Vein endothelial cell (primary cell): ENCODE measurements at places on chromosomes 3 and 15. TPM values are rescaled to one million over a fixed set of nuclear protein-coding genes. Genes with fewer than 3 reads are reported as not detected.

The AGTR1 gene
- total RNA-seq = 0.10 TPM in 1 of 2 replicates, not detected in the other

The IMPG2 gene
- total RNA-seq = 0.67 and 0.98 TPM in 2 replicates

The GOLGA8J gene
- total RNA-seq = not detected in 2 replicates

The IL20RB gene
- total RNA-seq = 0.33 and 1.3 TPM in 2 replicates

The ARRDC4 gene
- 1.3 and 3.6 TPM in 2 replicates for total RNA-seq

The COMMD2 gene
- 26.5 and 41.4 TPM in 2 replicates for total RNA-seq

The SLC9A9 gene
- total RNA-seq = 0.98 and 1.4 TPM in 2 replicates

The IL17RD gene
- 0.96 and 0.98 TPM in 2 replicates for total RNA-seq

The TMEM40 gene
- not detected in 2 replicates for total RNA-seq

The SNTN gene
- total RNA-seq = not detected in 2 replicates

The SV2B gene
- total RNA-seq = 2.3 and 2.9 TPM in 2 replicates

The ACKR2 gene
- total RNA-seq = not detected in 2 replicates

The GPR149 gene
- total RNA-seq = not detected in 2 replicates

The RGMA gene
- total RNA-seq = 0.10 TPM in 1 of 2 replicates, not detected in the other

The ZNF639 gene
- 46.1 and 51.9 TPM in 2 replicates for total RNA-seq

The GOLGA6L10 gene
- total RNA-seq = 0.29 and 0.65 TPM in 2 replicates

The SMAD3 gene
- total RNA-seq = 54.5 and 61.4 TPM in 2 replicates

The C3orf49 gene
- not detected in 2 replicates for total RNA-seq

The ACTRT3 gene
- total RNA-seq = 4.9 TPM in 2 replicates

The NOX5 gene
- total RNA-seq = 0.33 TPM in 1 of 2 replicates, not detected in the other

The NAALADL2 gene
- 1.3 and 2.9 TPM in 2 replicates for total RNA-seq

The KLF13 gene
- 28.7 and 34.6 TPM in 2 replicates for total RNA-seq

The FBXO45 gene
- 10.8 and 16.6 TPM in 2 replicates for total RNA-seq

The HGD gene
- total RNA-seq = 0.19 TPM in 1 of 2 replicates, not detected in the other

The EDC3 gene
- total RNA-seq = 14.1 and 17.6 TPM in 2 replicates

The RFX7 gene
- total RNA-seq = 7.8 and 10.8 TPM in 2 replicates

The PPCDC gene
- total RNA-seq = 9.5 and 12.7 TPM in 2 replicates

The DCUN1D1 gene
- 20.9 and 30.5 TPM in 2 replicates for total RNA-seq

The STXBP5L gene
- total RNA-seq = not detected in 2 replicates

The CLPX gene
- total RNA-seq = 42.8 and 54.5 TPM in 2 replicates

The EIF4E3 gene
- 2.0 and 2.7 TPM in 2 replicates for total RNA-seq

The PAQR5 gene
- total RNA-seq = 0.67 TPM in 1 of 2 replicates, not detected in the other
